IPS-NIHi11 (cell line): ENCODE measurements at places on chromosomes 6 and 20.

- DNase-seq: no peak
Observed at GRCh38 chr20:573414-574296, 30.1 kb upstream of the CSNK2A1 start.

- peak; percentile 85 for DNase-seq
Observed at GRCh38 chr6:36129941-36130666, at the start of gene MAPK13. Gene MAPK13 (plus strand): TSS chr6:36130513. CDS start chr6:36130583, 70 bp downstream.

GRCh38 chr6:35691027-35691824 is 2.5 kb upstream of the FKBP5 start:
- DNase-seq: no peak

DNA sequence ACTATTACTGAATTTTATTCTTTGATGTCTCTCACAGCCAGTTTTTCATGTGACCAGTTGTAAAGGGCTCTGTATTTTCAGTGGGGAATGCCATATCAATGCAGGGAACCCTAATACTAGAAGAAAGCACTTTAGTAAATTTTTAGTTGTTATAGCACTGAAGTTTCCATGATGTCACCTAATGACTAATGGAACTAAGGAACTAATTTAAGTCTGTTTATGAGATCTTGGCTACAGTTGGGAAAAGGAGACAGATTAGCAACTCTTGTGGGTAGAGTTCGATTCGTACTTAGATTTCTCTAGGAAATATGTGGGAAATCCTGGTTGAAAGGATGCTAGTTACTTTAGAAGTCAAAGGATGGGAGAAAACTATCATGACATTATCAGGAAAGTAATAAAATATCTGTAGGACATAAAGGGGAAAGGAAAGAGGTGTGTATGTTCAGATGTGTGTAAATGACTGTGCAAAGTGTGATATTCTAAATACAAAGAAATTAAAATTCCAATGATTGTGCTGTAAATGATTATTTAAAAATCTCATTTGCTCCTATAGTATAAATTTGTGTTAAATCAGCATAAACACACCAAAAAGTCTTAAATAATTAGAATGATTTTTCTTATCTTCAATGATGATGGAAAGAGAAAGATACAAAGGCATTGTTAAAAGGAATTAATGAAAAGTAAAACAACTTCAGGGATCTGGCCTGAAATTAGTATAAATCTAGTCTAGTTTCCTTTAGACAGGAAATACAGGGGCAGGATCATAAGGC is 103.4 kb downstream of the LRRC1 start:
- DNase-seq: no peak

DNA sequence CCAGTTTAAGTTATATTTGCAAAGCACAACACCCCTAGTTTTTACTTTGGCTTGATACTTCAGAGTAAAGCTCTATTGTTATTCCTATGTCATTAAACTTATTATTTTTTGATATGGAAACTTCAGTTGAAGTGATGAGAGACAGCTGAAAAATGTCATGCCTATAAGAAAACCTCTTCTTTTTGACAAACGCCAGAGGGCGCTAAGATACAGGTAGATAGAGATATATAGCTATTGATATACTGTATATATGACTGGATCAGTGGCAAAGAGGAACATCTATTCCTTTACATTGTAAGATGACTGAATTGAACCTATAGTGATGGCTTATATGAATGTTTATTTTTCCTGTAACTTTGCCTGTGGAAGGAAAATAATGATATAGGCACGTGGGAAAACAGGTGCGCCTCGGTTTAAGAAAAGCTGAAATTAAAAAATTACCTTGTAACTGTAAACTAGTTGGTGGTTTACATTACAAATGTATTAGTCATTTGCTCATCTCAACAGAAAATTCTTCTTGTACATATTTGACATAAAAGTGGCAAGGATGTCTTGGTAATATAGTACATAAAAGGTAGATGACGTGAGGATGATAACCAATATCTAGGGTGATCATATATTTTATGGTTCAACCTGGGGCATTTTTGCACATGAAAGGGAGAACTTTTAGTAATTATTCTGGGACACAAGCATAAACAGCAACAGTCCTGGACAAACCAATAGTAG is 74.1 kb downstream of the LAMA4 start:
- DNase-seq: peak; percentile 48

DNA sequence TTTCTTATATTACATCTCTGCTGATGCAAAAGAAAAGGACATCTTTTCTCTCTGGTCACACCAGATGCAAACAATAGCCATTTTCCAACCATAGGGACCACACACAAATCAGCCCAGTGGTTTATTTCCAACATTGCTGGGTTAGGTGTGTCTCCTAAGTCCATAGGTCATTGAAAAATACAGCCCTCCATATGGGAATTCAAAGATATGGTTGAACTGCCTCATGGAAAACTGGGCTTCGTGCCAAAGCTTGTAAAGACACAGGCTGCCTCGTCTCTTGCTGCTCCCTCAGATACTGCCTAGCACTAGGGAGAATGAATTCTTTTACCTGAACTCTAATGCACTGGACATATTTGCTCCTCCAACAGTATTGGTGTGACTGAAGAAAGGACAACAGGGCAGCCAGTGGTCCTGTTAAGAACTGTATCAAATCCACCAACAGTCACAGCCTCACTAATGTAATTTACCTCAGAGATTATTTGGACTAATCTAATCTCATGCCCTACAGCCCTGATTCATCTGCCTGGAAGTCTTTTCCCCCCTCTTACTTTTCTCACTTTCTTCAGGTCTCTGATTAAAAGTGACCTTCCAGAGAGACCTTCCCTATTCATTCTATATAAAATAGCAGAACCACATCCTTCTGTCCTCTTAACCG is 48.3 kb upstream of the TBC1D32 start:
- DNase-seq: no peak

DNA sequence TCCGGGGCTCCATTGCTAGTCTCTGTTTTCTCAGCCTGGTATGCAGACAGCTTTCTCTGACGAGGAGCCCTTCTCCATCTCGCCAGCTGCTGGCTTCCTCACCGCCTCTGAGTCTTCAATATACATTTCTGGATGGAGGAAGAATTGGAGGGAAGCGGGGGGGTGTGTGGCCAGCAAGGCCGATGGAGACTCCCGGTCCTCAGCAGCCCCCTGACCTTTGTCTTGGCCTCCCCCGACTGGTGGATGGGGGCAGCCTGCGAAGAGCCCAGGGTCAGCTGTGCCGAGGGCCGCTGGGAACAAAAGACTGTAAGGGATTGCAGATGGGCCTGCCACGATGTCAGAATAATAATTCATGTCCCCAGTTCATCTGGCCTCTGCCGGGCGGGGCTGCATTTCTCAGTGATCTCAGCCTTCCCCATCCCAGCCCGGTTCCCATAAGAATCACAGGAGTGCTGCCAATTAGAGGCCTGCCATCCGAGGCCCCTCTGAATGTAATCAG is 54.3 kb upstream of the STX16 start:
- no peak for DNase-seq

- DNase-seq: no peak
Observed at GRCh38 chr6:84172080-84172479, 55.4 kb downstream of the CEP162 start.

DNA sequence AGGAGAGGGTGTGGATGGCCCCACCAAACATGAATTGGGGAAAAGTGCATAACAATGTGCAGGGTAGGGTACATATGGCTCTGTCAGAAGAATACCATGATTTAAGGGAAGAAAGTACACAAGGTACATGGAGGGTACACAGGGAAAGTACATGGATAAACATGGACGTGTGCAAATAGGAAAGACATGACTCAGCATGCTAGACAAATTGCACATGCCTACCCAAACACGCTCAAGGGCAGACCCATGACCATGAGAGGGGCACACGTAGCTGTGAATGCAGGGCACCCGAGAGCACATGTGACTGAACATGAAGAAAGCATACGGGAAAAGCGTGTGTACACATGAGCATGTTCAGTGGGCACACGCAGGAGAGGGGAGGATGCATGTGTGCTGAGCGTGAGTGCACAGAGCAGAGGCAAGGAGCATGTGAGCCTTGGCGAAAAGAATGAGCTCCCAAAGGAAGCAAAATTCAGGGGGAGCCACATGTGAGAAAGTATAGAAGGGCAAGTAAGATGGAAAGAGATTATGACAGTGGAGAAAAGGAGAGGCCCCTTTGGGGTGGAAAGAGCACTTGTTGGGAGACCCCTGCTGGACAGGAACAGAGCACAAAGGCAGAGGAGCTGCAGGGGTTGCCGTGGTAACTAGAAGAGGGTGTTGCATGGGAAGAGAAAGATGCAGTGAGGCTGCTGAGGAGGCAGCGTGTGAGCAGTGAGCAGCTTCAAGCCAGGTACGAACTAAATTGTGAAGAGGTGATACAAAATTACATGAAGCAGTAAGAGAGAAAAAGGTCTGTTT is 17.8 kb downstream of the OR2H2 start:
- peak; percentile 91 for DNase-seq

- DNase-seq: no peak
Observed at GRCh38 chr6:112232845-112233256, 21.5 kb downstream of the LAMA4 start.
